ENCODE measurements at places on chromosomes 13 and 19.
A peak's percentile ranks its signal among the peaks of the same experiment; 100 is the strongest.

- H3K27ac ChIP-seq: no peak overlapping the region
- no peak overlapping the region for H3K4me3 ChIP-seq
- no peaks in the 10 kb centered on the region for H3K4me1 ChIP-seq
- DNase-seq: no peak
- H3K27me3 ChIP-seq: no peaks in the 10 kb centered on the region
- no peaks in the 10 kb centered on the region for H3K36me3 ChIP-seq
Measured at GRCh38 chr13:77033717-77034302, 6.9 kb upstream of the FBXL3 start.

DNA sequence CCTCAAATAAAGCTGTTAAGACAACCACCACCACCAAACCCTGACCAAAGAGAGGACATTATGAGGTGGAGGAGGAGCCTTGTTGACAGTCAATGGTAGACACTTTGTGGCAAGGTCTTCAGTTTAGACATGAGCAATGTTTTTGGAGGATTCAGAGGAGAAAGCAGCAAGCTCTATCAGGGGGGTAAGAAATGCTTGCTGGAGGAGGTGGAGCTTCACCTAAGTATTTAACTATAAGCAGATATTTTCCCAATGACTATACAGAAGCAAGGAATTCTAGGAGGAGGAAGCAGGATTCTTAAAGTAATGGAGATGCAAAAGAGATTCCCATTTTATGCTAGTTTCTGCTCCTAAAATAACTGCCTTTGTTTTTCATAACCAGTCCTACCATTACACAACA lies 74.2 kb downstream of the TRPC4 start:
- no peaks in the 10 kb centered on the region for H3K36me3 ChIP-seq
- no peak for DNase-seq
- H3K4me3 ChIP-seq: no peak overlapping the region
- H3K4me1 ChIP-seq: no peaks in the 10 kb centered on the region

DNA sequence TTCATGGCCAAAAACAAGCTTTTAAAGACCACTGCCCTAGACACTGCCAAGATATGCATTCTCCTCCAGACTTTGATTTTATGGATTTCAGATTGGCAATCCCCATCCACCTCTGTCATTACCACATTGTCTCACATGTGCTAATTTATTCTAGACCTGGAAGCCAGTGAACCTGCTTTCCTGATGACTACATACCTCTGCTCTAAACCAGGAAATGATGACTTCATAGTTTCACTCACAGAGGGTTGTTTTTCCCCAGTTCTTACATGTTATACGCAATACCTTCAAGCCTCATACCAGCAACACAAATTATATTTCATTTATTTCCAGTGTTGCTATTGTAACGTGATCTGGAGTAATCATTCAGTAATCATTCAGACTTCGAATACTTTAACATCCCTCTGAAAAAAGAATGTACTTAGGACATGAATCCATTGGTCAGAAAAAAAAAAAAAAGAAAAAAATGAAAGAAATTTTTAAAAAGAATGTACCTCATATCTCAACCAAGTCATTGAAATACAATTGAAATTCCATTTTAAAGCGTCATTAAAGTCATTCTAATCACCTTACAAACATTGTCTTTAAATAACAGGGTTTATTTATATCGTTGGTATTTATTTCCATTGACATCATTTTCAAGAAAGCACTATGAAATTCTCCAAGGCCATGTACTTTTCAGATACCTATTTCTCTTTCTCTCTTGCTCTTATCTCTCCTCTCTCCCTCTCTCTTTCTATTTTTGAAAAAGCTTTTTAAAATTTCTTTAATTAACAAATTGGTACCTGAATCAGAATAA lies 33.4 kb upstream of the KLF5 start:
- H3K4me1 ChIP-seq: no peaks in the 10 kb centered on the region
- no peak overlapping the region for H3K27ac ChIP-seq
- DNase-seq: no peak
- H3K36me3 ChIP-seq: no peaks in the 10 kb centered on the region
- no peak overlapping the region for H3K4me3 ChIP-seq

DNA sequence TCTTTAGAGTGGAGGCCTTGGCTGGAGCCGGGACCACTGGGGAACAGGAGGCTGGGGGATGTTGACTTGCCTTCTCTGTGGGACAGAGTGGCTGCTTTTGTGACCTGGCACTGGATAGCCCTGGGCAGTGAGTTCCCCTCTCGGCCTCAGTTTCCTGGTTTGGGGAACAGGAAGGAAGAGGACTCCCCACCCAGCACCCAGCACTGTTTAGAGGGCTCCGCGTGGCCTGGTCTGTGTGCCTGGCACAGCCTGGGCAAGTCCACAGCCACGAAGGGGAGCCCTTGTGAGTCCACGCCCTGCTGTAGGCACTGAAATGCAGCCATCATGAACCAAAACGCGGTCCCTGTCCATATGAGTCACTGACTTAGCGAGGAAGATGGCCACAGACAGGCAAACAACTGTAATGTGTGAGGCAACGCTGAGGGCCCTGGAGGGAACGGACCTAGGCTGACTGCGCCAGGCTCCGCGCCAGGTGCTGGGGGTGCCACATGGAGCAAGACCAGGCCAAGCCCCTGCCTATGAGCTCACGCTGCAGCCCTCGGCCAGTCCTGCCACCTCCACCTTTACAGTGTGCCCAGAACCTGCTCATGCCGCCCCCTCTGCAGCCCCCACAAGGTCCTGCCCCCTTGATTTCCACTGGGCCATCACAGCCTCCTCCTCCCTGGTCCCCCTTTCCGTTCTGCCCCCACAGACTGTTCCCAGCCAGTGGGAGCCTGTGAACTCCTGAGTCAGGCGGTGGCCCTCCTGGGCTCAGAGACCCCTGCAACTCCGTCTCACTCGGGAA lies 35.5 kb downstream of the PAK4 start:
- H3K27me3 ChIP-seq: no peaks in the 10 kb centered on the region
- no peaks in the 10 kb centered on the region for H3K36me3 ChIP-seq
- peaks cover 73% of the 10 kb centered on the region for H3K4me1 ChIP-seq
- no peak overlapping the region for H3K27ac ChIP-seq
- no peak for DNase-seq

DNA sequence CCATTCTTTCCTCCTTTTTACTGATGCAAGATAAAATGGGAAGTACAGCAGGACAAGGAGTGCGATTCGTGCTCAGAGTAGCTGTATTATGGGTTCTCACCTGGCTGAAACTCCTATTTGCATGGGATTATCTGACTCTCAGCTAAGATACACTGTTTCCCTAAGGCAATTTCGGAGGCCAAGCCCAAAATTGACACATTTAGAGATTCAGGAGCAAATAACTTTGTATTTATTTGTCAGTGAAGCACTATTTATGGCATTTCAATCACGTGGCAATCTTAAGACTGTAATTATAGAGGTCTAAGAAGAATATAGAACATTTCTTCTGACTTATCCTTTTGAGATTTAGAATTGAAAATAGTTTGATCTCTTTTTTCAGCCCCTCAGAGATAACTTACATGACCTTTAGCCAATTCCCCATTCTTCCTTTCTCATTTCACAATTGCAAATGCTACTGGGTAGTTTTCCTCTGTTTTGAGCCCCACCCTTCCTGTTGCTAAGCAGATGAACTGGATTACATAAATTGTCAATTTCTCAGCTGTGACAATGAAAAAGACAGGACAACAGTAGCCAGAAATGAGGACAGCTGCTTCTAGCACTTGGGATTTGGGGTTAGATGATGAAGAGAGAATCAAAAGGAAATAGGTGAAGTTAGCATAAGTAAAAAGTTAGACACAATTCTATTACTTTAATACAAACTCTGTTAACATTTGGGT lies 122.7 kb upstream of the FRY start:
- no peaks in the 10 kb centered on the region for H3K4me1 ChIP-seq
- DNase-seq: no peak
- no peak overlapping the region for H3K27ac ChIP-seq
- no peak overlapping the region for H3K4me3 ChIP-seq

DNA sequence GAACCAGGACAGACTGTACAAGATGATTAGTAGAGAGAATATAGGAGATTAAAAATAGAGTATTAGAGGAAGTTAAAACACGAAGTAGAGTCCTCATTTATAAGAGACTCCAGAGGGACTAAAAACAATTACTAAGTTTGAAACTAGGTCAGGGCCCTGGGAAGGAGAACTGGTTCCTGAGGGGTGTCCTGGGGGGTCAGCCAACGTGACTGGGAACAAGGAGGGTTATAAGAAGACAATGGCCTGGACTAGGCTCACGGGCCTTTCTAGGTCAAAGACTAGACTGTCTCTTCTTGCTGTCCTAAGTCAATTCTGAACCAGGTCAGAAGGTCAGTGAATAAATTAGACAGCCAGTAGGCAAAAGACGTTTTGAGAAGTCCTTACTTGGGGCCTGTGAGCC lies 165.3 kb downstream of the IER2 start:
- no peak overlapping the region for H3K4me3 ChIP-seq
- no peaks in the 10 kb centered on the region for H3K36me3 ChIP-seq
- H3K4me1 ChIP-seq: no peaks in the 10 kb centered on the region
- no peak for DNase-seq
- no peaks in the 10 kb centered on the region for H3K27me3 ChIP-seq

GRCh38 chr13:37406031-37406430 lies 192.5 kb downstream of the POSTN start:
- no peaks in the 10 kb centered on the region for H3K4me1 ChIP-seq
- H3K4me3 ChIP-seq: no peak overlapping the region
- H3K36me3 ChIP-seq: no peaks in the 10 kb centered on the region
- DNase-seq: no peak
- H3K27ac ChIP-seq: no peak overlapping the region

GRCh38 chr13:79909644-79910043 lies 428.7 kb downstream of the NDFIP2 start:
- H3K4me3 ChIP-seq: no peak overlapping the region
- H3K4me1 ChIP-seq: no peaks in the 10 kb centered on the region
- no peak overlapping the region for H3K27ac ChIP-seq
- no peaks in the 10 kb centered on the region for H3K27me3 ChIP-seq

GRCh38 chr19:29499921-29500590 lies 25.7 kb upstream of the VSTM2B start:
- H3K27ac ChIP-seq: no peak overlapping the region
- H3K4me3 ChIP-seq: no peak overlapping the region
- no peaks in the 10 kb centered on the region for H3K4me1 ChIP-seq
- no peaks in the 10 kb centered on the region for H3K36me3 ChIP-seq

GRCh38 chr19:47229676-47230053 lies 1.3 kb downstream of the BBC3 start:
- peak overlapping the region; percentile 97 for H3K27ac ChIP-seq
- peak overlapping the region; percentile 74 for H3K4me3 ChIP-seq
- no peak for DNase-seq
- peaks cover 74% of the 10 kb centered on the region for H3K4me1 ChIP-seq
- H3K27me3 ChIP-seq: no peaks in the 10 kb centered on the region

- H3K27ac ChIP-seq: no peak overlapping the region
- no peaks in the 10 kb centered on the region for H3K36me3 ChIP-seq
- H3K4me3 ChIP-seq: no peak overlapping the region
- no peak for DNase-seq
- no peaks in the 10 kb centered on the region for H3K27me3 ChIP-seq
- H3K4me1 ChIP-seq: peaks cover 4% of the 10 kb centered on the region
Measured at GRCh38 chr13:113397608-113398425, 33.9 kb upstream of the GRTP1 start.

- H3K36me3 ChIP-seq: no peaks in the 10 kb centered on the region
- no peak overlapping the region for H3K4me3 ChIP-seq
- no peak overlapping the region for H3K27ac ChIP-seq
- H3K4me1 ChIP-seq: no peaks in the 10 kb centered on the region
Measured at GRCh38 chr13:75660694-75661093, 24.6 kb downstream of the LMO7 start.

DNA sequence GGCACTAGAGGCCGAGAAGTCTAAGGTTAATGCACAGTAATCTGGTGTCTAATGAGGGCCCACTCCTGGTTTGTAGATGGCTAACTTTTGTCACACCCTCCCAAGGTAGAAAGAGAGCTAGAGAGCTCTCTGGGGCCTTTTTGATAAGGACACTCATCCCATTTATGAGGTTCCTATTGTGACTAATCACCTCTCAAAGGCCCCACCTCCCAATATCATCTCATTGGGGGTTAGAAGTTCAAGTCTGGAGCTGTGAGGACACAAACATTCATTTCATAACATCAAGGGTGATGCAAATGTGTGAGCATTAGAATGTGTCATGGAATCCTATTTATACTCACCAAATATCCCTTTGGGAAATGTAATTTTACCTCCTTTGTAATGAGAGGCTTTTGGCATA lies 79.2 kb upstream of the SLC10A2 start:
- H3K36me3 ChIP-seq: no peaks in the 10 kb centered on the region
- no peak overlapping the region for H3K27ac ChIP-seq
- no peaks in the 10 kb centered on the region for H3K4me1 ChIP-seq
- H3K27me3 ChIP-seq: no peaks in the 10 kb centered on the region

DNA sequence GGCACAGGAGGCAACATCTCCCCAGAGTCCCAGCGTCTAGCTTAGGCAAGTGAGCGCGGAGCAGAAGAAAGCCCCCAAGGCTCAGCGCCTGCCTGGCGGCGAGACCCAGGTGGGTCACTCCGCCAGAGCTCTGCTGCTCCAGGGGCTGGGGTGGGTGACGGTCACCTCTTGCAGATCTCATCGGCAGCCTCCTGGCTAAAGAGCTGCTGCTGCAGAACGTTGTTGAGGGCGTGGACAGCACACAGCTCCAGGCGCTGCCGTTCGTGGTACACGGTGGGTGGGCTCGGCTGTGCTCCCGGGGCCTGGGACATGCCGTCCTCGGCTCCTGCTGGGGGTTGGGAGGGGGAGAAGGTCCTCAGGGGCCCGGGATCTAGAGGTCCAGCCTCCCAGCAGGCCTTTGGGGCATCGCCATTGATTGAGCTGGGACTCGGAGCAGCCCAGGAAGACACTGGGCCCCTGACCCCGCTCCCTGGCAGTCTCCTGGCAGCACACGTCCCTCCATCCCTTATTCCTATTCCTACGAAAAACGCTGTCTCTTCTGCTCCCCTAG lies 795 bp downstream of the JOSD2 start:
- H3K27ac ChIP-seq: no peak overlapping the region
- peaks cover 12% of the 10 kb centered on the region for H3K36me3 ChIP-seq
- H3K27me3 ChIP-seq: no peaks in the 10 kb centered on the region

DNA sequence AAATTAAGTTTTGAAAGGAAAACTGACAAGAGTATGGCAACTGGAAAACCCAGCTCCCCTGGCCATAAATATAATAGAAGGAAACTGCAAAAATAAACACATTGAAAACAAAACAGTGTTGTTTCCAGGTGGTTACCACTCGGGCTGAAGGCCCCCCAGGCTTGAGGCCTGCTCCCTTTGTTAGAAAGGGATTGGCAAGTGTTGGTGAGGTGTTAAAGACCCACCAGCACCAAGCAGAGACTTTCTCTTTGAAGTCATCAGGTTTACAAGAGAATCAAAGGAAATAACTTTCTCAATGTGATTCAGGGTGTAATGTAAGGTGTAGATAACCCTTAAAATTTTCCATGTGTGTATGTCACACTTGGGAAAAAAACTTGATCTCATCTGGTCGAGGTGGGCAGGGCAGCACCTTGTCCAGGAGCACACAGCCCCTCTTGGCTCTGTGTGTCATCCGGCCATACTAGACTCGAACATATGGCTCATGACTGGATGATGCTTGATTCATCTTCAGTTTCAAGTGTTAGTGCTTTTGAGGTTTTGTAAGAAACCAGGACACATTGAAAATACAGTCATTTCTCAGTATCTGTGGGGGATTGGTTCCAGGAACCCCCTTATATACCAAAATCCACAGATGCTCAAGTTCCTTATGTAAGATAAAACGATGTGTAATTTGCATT lies 7.8 kb downstream of the ACTN4 start:
- peaks cover 98% of the 10 kb centered on the region for H3K4me1 ChIP-seq
- no peaks in the 10 kb centered on the region for H3K27me3 ChIP-seq
- DNase-seq: no peak
- peak overlapping the region; percentile 95 for H3K27ac ChIP-seq

GRCh38 chr13:50587115-50587514 lies 256.4 kb downstream of the DLEU7 start:
- H3K4me1 ChIP-seq: no peaks in the 10 kb centered on the region
- no peak overlapping the region for H3K27ac ChIP-seq
- H3K27me3 ChIP-seq: no peaks in the 10 kb centered on the region
- no peak for DNase-seq
